ENCODE measurements at places on chromosomes 2 and 18. TPM values are rescaled to one million over a fixed set of nuclear protein-coding genes. Genes with fewer than 3 reads are reported as not detected.

CCDC68 gene
- total RNA-seq = 4.7 TPM

SP3 gene
- total RNA-seq = 73.6 TPM

INHA gene
- 0.37 TPM for total RNA-seq

LIMS4 gene
- total RNA-seq = 8.2 TPM

SRD5A2 gene
- total RNA-seq = not detected

GPR39 gene
- 0.37 TPM for total RNA-seq
